ENCODE measurements at places on chromosomes 6 and 20.

DNA sequence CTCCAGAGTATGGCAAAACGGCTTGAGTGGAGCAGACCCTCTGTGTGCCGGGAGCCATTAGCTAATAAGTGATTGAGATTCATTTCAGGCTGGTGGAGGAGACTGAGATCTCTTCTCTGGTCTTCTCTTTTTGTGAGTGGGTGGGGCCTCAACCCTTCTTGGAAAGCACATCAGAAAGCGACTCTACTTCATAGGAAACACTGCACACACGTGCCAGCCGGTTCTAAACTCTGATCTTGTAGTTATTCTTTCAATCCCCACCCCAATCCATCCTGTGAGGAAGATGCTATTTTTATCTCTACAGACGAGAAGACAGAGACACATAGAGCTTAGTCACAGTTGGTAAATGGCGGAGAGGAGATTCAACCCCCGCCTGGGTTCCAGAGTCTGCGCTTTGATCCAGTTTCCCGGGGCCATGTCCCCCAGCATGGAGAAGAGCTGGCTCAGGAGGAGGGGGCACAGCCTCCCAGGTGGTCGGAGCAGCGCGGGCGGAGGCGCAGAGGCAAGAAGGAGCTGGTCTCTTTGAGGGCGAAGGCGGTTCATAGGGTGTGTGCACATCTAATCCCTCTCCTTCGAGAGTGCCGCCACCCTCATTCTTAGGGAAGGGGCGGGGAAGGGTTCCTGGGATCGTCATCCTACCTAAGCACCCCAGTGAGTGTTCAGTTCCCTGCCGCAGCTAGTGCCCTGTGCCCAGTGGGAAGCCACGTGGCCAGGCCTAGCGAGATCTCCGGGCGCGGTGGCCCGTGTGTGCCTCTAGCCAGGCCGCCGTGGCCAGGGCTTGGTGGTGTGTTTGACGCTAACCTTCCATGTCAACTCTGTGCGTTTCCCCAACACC, 49.0 kb upstream of the TAGAP start:
- DNase-seq, result no peak

- no peak for DNase-seq
Measured at GRCh38 chr6:128275681-128276080, 244.7 kb downstream of the PTPRK start.

DNA sequence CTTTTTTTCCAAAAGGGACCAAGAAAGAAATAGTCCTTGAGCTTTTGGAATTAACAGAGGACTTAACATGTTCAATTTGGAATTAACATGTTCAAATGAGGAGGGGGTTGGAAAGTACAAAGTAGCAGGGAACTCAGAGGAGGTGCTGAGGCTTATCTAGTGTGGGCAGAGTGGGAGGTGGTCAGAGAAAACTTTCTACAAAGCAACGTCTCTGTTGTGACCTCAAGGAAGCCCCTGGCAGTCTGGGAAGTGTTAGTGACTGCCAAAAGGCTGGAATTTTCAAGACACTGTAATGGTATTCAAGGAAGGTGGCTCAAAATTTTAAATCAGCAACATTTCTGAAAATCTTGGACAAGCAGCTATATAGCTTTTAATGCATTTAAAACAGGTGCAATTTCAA, 7.3 kb downstream of the ECI2 start:
- no peak for DNase-seq

GRCh38 chr6:70221025-70221714, 81.7 kb downstream of the COL9A1 start:
- DNase-seq, result peak; percentile 24

DNA sequence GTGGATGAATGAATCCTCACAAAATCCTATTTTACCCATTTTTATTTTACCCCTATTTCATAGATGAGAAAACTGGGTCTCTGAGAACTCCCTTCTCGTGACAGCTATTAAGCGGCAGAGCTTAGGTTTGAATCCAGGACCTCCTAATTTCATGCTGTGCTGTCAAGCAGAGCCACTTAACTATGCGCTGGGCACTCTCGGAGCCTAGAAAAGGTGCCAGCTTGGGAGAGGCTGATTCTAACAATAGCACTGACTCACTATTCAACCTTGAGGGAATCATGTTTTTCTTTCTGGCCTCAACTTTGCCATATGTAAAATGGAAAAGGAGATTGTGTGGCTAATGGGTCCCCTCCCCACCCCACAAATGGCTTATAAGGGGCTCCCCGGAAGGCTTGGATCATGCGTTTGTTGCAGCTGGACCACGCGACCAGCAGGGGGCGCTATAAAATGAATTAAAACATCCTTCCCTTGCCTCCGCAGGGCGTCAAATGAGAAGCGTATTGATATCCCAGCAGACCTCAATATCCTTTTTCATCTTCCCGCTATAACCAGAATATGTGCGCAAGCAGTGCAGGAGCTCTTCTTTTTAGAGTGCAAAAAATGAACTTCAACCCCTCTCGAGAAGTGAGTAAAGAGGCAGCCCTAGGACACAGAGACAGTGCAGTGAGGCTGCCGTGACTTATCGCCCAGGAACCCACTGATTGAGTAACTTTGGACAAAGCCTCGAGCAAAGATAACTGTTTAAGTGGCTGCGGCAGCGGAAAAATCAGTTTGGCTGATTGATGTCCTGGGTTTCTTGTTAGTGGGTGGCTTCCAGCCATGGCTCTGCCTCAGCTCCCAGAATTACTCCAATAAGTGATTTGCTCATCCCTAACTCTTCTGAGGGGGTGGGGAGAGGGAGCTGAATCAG, 12.8 kb upstream of the PDYN start:
- DNase-seq, result no peak

- no peak for DNase-seq
Measured at GRCh38 chr6:7559196-7559595, 17.7 kb downstream of the DSP start.
